ENCODE measurements at places on chromosomes 7 and 10.

DNA sequence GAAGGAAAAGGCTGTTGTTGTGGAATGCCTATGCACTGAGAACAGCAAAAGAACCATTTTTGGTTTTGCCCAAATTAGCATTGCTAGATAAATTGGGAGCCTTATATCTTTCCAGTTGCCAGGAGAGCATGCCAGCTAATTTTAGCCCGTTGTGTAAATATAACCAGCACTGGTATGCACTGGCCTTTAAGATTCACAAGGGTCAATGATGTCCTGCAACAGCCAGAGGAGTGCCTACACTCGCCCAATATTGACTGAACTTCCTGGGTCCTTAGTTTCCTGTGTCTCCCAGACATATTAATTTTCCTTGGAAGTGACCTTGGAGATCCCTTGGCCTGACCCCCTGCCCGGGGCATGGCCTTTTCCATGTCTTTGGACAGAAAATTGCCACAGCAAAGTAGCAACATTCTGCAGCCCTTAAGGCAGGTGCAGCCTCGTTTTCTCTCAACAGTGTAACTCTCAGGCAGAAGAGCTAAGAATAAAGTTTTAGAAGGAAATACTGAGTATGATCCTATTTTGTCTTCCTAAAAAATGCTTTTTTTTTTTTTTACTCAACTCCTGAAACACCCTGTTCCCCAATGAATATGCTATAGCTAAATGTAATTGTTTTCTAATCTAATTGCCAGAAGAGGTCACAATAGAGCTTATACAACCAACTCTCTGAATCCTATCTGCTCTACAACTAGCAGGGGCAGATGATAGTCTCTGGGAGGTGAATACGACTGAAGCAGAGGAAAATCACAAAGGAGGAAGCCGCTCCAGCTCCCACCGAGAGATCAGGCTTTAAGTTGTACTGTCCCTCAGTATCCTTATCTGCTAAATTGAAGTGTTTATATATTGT, 131.9 kb upstream of the PCGF5 start:
- no peak for DNase-seq

DNA sequence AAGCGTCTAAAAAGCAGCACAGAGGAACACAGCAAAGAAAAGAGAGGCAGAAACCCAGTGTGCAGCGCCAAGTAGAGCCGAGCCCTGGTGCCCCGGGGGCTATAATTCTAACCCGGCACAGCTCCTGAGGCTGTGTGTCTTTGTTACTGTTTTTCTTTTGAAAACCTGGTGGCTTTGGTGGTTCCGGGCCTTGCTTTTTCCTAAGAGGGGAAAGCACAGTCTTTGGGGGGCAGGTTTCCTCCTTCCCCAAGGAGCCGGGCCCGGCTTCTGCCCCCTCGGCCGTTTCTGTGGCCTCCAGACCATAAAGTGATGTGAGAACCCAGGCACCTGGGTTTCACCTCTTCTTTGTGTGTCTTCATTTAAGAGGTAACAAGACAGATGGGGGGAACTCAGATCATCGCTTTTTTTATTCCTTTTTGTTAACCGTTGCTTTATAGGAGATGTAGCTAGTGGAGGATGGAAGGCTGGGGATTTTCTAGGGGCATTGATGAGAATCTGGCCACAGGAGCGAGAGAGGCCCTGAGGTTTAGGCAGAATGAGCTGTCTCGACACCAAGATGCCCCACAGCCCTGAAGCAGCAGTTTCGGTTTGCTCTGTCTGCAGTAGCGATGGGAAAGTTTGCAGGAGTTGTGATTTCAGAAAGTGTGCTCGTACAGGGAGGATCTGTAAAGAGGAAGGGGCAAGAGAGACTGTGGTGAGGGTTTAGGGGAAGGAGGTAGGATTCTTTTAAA, 367.8 kb upstream of the GALNT17 start:
- no peak for DNase-seq

GRCh38 chr10:131083915-131084790, 227.4 kb downstream of the TCERG1L start:
- no peak for DNase-seq

- peak; percentile 65 for DNase-seq
Measured at GRCh38 chr7:99312316-99313203, 13.1 kb upstream of the ARPC1A start.

DNA sequence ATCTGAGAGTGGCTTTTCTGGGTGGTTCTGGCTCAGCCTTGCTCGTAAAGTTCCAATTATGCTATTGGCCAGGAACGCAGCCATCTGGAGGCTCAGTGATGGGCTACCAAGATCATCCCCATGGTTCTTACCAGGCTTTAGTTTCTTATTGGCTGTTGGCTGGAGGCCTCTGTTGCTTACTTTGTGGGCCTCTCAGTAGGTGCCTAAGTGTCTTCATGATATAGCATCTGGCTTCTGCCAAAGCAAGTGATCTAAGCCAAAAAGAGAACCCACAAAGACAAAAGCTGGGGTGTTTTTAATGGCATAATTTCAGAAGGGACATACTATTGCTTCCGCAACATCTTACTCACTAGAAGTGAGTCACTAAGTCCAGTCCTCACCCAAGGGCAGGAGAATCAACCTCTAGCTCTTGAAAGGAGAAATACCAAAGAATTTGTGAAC, 132.0 kb upstream of the MDFIC start:
- no peak for DNase-seq
